ENCODE measurements at places on chromosomes 6 and 20.

DNA sequence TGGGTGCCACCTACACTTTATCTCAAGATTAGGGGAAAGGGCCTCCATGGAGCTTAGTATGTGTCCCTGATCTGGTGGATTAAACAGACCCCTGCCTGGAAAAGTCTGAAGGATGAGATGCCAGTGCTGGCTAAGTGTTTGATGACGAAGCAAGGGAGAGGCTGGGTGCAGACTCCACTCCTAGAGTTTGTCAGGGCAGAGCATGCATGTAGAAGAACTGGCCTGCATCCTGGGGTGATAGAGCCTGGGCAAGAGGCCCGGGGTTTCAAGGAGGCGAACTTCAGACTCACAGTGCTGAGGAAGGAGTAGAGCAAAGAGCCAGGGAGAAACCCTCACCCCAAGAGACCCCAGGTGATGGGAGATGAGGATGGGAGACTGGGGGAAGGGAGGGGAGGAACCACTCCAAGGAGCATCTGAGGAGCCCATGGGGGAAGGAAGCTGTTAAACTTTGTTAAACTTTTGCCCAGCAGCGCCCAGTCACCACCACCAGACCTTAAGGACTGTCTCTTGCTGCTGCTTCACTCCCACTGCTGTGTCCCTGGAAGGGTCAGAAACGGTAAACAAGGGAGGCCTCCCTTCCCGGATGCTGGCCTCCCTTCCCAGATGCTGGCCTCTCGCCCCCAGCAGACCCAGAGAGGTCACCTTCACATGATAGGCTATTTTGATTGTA is 61.6 kb downstream of the RPRD1B start:
- DNase-seq: no peak

- DNase-seq: no peak
Measured at GRCh38 chr6:118649918-118650581, 1.3 kb downstream of the CEP85L start.

DNA sequence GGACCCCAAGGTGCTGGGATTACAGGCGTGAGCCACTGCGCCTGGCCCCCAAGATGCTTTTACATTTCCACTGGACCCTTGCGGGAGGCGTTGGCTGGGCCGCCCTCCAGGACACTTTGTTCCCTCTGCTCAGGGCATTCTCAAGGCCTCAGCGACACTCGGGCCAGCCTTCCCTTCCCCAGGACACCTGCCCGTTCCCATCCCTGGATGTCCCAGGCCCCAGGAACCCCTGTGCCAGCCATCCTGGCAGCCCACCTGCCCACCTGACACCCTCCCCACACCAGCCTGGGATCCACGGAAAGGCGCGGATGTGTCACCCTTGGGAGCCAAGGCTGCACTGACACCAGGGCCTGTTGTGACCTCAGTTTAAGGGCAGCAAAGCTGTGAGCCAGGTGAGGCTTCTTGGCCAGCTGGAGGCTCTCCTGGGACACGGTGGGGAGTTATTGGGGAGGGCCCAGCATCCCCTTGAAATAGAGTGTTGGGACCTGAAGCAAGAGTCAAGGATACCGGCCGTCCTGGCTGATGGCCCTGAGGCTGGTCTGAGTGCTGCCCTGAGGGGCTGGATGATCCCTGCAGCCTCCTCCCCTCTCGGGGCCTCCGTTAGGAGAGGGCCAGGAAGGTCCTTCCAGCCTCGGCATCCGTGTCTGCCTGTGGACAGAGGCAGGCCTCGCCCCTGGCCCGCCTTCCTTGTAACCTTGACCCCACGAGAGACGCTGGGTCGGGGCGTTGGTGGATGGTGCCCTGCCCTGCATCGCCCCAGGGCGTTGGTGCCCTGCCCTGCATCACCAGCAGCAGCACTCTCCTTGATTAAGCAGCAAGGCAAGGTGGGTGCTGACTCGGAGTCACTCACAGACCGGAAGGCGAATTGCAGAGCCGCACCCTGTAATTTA is 84.2 kb upstream of the BHLHE23 start:
- no peak for DNase-seq

DNA sequence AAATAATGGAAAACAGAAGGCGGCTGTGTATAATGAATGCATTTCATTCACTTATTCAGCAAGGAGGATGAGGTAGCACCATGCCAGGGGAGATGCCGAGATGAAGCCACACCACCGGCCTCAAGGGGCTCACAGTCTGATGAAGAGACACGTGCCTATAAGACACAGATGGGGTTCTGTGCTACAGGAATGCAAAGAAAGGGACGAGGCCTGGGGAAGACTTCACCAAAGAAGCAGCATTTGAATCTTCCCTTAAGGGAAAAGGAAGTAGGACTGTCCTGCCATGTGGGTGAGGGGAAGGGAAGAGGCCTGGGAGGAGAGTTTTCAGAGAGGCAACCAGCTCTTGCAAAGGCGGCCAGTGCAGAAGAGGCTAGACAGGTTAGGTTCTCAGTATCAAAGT is 98.9 kb downstream of the PSMG4 start:
- no peak for DNase-seq

DNA sequence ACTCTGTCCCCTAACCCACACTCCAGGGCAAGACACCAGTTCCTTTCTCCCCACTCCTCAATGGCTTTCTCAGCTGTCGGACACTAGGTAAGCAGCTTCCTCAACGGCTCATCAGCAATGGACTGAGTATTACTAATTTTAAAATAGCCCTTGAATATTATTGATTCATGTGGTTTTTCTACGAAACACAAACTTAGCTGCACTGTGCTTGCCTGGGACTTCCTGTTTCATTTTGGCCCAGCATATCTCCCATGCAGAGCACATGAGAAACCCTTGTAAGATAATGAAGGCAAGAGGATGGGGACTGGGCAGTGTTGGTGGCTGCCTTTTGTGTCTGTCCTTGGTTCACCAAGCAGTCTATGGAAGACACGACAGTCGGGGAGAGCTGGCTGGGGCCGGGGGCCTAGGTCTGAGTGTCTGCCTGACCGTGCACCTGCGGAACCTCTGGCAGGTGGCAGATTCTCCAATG is 48.9 kb downstream of the RNASET2 start:
- no peak for DNase-seq

DNA sequence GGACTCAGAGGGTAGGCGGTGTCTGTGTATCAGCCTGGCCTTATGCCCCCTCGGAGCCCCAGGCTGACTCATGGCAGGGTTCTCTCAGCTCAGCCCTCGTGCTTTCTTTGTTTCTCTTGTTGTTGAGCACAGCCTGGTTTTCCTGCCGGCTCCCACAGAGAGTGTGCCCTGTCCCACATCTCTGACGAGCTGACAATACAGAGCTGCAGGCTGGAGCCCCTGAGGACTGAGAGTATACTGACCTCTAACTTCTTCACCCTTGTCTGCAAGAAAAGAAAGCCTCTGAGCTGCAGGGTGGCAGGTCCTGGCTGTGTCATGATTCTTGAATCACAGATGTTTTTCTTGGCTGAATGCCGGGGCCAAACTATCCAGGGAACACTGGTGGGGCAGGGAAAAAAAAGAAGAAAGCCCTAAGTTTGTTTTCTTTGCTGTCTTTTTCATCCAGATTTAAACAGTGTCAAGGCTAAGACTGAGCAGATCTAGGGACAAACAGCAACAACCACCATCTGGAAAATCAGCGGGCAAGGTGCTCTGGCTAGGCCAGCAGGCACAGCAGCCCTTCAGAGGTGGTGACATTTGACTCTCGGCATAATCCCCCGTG is 63.3 kb upstream of the ZNF133 start:
- DNase-seq: no peak

GRCh38 chr6:139593081-139593480 is 218.6 kb upstream of the CITED2 start:
- no peak for DNase-seq

DNA sequence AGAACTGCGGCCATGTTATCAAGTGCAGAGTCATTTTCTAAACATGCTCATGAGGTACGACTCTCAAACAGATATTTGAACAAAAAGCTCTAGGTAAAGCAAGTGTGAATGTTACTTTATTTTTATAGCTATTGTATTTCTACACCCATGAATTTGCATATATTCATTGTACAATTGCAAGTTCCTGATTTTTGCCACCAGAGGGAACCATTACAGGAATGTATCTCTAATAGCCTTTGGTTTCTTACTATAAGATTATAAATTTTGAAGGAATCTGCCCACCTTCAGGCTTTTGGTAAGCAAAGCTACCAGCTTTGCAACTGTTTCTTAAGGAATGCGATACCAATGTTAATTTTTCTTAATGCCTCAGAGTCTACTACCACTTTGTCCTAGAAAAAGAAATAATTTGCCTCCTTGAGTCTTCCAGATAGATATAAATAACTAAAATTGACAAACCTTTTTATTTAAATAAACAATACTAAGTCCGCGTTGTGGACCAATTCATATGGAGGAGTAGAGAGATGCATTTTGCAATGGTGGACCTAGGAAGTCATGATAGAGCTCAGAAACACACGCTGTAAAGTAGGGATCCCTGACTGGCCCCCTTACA is 125.4 kb upstream of the SAMD5 start:
- DNase-seq: no peak

DNA sequence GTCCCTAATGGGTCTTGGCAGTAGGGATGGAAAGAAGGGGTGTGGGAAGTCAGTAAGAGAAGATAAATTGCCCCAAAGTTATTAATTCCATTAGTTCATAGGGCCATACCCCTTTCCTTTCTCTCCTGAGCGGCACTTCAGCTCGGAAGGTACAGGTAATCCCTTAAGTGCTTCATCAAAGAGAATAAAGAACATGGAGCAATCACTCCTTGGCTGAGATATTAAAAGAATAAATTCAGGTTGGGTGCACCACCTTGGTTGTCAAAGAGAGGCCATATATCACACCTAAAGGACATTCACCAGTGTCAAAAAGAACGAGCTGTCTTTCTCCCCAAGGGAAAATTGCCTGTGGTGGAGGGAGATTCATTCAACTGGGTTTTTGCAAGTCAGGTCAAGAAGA is 87.5 kb downstream of the EDN3 start:
- DNase-seq: no peak

DNA sequence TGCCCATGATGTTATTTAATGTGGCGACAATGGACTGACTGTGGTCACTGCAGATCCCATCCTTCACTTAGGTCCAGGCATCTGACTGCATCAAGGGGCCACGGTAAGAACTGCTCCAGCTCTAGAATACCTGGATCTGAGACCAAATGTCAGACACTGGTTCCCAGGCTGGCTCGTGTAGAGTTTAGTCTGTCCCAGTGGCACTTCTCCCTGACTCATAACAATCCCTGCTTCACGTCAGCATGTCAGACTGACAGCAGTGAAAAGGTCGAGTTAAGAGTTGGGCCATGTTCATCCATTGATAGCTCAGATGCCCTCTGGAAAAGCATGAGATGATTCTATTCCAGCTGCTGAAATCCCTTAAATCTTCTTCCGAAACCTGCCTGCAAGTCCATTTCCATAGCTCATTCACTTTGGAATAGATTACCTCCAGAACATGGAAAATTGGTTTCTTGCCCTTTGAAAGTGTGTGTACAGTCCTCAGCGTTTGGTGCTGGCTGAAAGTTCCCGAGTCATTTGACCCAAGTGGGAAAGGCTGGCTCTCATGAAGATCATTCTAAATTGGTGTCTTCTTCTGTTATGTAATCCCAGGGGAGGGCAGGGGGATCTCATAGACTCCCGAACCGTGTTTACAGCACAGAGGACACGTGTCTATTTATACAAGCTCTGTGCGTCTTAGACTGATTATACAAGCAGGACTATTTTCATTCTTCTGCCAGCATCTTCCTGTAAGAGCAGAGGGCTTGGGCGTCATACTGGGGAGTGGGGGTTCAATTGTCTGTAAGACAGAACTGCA is 160.8 kb downstream of the ZDHHC14 start:
- DNase-seq: no peak

- DNase-seq: no peak
Measured at GRCh38 chr6:3750317-3751076, 1.0 kb downstream of the PXDC1 start.

GRCh38 chr6:52566201-52566600 is 10.7 kb downstream of the TRAM2 start:
- DNase-seq: no peak

GRCh38 chr20:50911030-50911429 is 20.2 kb downstream of the ADNP start:
- DNase-seq: no peak

GRCh38 chr20:14845199-14846160 is 508.1 kb upstream of the FLRT3 start:
- DNase-seq: no peak

DNA sequence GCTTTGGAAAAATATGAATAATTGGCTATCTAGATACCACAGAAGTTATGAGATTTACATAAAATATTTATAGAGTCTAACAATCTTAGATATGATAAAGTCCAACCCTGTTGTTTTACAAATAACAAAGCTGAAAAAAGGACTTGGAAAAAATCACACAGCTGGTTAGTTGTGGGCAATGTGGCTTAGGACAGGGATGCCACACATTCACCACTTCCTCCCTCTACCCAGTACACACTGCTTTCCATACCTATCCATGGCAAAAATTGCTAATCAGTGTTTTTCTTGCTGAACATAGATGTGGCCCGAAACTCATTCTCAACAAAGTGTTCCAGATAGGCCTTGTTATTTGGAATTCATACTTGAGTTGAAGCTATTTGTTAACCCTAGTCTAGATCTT is 147.3 kb upstream of the BMP5 start:
- no peak for DNase-seq

DNA sequence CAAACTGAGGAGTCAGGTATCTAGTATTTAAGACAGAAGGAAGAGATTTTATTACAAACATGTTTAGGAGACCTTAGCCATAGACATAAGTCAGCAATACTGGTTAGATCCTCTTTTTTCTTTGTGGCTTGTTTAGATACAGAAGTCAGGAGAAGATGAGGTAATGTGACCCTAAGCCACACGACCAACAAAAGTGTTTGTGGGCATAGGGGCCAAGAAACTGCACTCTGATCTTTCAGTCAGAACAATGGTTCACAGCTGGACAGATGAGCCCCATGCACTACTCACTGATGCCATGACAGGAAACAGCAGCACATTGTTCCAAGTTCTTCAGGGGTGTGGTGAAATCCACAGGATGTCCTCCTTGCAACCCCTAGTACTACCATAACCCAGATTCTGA is 238.5 kb upstream of the RAB32 start:
- DNase-seq: no peak

- DNase-seq: no peak
Measured at GRCh38 chr20:17845701-17846475, 122.7 kb downstream of the SNX5 start.

GRCh38 chr20:34754611-34755010 is 50.5 kb downstream of the TP53INP2 start:
- no peak for DNase-seq

DNA sequence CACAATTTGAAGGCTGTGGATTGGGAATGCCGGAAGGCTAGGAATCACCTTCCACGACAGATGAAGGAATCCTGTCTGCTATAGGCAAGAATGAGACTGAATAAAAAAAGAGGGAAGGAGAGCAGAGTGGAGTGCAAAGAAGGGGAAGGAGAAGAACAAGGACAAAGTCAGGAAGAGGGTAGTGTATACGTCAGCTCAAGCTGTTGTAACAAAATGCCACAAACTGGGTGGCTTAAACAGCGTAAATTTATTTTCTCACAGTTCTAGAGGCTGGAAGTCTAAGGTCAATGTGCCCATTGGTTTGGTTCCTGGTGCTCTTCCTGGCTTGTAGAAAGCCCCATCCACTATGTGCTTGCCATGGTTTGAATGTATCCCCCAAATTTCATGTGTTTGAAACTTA is 104.5 kb downstream of the TTLL2 start:
- DNase-seq: no peak
